ENCODE measurements at places on chromosomes 4 and X.

DNA sequence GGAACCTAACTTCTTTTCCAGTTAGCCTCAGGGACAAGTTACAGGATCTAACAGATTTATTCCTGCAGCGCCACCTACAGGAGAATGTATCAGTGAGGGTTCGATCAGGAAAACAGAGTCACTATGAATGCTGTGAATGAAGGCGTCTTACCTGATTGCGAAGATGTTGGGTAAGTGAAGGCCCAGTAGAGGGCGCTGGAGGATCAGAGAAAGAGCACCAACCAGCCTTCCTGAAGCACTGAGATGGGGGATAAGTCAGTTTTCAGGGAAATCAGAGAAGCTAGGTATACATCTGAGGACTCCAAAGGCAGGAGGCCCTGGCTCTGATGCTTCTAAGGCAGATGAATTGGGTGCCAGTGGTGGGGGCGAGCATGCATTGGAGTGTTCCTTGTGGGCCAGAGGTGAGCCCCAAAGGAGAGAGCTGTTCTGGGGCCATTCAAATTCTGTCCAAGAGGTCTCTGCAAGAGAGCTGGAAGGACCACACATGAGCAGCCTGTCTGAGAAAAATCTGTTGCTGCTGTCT, 169.9 kb upstream of the AADAT start:
- peak; percentile 3 for DNase-seq

DNA sequence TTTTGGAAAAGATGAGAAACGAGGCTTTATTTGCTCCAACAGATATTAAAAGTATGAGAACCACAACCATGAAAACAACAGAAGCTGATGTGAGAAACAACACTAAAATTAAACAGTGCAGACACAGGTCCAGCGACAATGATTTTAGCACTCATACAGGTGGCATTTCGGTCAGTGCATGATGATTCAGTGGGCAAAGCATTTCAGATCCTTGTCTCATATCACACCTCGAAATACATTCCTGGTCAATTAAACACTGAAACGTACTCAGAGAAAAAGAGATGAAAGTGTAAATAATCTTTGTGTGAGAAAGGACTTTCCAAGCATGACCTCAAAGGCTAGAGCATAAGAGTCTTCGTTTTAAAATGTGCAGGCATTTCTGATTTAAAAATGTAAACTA, 85.2 kb downstream of the ACOX3 start:
- DNase-seq: no peak

- no peak for DNase-seq
Observed at GRCh38 chr4:82425478-82425877, 4.8 kb downstream of the HNRNPDL start.

DNA sequence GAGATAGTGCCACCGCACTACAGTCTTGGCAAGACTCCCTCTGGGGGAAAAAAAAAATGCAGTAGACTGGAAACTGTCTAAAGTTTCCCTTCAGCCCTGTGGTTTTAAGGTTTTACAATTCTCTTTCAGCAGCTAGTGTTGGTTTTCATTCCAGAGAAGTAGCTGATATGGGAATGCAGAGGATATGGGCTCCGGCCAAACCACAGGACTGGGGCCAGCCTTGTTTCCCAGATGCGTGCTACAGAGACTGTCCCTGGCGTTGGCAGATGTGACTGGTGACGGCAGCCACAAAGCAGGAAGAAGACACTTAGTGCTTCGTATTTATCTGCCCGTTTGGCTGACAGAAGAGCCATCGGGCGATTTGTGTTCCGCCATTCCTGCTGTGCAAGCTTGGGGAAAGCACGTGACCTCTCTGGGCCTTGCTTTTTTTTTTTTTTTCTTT, 43.2 kb downstream of the ZBTB49 start:
- DNase-seq: no peak

GRCh38 chrX:105282077-105282476, 61.6 kb upstream of the TEX13A start:
- DNase-seq: no peak

GRCh38 chrX:138771047-138771446, 59.5 kb upstream of the FGF13 start:
- no peak for DNase-seq

DNA sequence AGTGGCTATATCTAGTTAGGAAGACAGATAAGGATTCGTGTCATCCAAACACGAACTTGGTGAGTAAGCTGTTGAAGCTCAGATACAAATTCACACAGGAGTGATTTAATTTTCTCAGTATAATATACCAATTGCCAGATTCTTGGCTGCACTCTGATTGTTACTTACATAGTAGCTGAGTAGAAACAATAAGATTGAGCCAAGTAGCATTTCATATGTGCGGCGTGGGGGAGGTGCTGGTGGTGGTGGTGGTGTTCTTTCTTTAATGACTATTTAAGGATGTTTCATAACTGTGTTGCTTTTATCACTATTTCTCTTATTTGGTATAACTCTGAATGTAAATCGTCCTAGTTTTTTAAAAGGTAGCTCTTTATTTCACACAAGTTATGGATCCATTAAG, 102.9 kb downstream of the UGT8 start:
- no peak for DNase-seq

DNA sequence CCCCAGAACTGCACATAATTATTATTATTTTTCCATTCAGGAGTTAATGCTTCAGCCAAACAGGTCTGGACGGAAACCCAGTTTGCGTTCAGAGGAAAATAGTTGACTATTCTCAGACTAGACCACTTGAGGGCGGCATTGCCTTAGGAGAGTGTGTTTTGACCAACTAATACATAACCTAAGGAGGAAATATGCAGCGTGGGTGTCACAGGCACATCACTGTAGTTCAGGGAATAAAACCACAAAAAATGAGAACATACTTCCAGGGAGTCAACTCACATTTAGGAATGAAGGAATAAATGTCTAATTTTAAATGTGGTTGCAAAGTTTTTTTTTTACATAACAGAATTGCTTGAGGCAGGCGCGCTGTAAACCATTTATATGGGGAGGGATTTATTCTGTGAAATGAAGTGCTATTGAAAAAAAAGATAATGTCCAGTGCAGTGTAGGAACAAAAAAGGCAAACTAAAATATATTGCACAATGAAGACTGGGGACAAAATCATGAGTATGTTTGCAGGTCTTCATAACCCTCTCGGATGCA, 93.3 kb downstream of the SYNPO2 start:
- DNase-seq: peak; percentile 60

- DNase-seq: no peak
Observed at GRCh38 chrX:13471269-13471668, 98.1 kb upstream of the EGFL6 start.

- no peak for DNase-seq
Observed at GRCh38 chr4:22372986-22373385, 142.9 kb downstream of the ADGRA3 start.

DNA sequence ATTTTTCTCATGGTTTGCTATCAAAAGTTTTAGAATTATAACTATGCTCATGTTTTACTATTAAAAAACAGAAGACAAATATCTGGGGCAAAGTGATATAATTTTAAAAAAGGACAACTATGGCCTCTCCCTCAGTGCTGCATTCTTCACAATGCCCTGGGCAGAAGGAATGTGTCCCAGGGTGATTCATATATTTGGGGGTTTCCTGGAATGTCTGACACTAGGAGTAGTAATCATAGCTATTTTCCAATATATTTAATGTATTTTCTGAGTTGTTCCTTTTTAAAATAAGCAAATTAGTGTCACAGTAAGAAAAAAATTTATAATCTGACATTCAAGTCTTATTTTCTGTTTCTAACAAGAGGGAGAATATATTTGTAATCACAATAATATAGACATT, 281.7 kb downstream of the UNC5C start:
- DNase-seq: no peak

- no peak for DNase-seq
Observed at GRCh38 chrX:18582910-18583493, 88.9 kb downstream of the RS1 start.

DNA sequence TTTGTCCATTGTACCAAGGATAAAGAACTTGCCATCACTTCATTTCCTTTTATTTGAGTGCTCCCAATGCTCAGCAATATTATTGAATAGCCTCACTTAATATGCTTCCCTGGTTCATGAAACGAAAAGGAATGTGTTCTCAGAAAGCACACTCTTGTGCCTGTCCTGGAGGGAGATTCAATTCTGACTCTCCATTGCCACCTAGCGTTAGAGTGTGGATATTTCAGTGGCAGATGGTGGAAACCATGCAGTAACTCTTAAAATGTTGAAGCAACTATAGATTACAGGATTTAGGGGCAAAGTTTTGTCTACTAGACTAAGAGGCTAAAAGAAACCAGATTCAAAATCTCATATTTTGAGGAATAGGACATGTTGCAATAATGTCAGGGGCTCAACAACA, 36.0 kb downstream of the GAB3 start:
- peak; percentile 78 for DNase-seq

DNA sequence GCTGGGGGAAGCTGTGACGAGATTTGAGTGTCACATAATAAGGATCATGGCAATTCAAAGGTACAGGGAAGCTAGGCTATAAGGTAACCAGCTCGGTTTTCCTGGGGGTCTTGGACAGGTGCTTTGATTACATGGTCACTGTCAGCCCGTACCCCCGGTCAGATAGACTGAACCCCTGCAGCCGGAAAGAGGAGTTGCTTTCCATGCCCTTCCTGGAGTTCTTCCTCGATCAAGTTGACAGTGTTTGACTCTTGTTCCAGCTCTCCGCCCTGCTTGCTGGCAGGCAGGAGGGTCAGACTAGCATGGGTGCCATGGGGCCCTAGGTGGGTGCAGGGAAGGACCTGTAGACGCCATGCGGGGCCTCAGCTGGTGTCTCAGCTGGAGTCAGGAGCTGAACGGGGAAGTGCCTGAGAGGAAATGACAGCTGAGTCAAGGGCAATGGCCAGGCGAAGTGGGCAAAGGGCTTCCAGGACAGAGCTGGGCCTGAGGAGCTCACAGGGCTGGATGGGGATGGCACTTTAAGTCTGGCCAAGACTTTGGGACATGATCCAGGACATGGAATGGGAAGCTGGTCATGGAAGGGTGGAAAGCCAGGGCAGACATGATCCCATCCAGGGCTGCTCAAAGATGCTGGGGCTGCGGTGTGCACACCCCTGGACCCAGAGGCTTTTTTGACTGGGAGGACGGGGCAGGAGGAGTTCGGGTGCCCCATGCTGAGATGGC, 1.6 kb downstream of the TMEM187 start:
- no peak for DNase-seq

GRCh38 chr4:70531981-70532380, 13.6 kb downstream of the AMTN start:
- DNase-seq: no peak

All from CD4-positive, alpha-beta T cell treated with Interleukin-2 at 100 ng/mL for 4 hours (primary cell).